ENCODE measurements at places on chromosomes 3 and 15.
A peak's percentile ranks its signal among the peaks of the same experiment; 100 is the strongest.

DNA sequence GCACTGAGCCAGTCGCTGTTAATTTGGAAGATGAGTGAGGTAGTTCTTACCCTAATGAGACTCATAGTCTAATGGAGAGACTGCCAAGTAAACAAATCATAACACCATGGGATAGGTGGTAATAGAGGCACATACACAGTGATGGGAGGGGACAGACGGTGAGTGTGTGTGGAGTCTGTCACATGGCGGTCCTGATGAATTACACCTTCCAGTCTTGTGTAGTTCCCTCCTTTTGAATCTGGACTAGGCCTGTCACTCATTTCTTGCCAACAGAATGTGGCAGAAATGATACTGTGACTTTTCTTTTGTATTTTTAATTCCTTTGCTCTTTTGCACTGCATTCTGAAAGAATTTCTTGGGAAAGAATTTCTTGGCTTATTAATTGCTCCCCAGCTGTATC is 78.1 kb downstream of the NR1D2 start:
- no peak for DNase-seq

DNA sequence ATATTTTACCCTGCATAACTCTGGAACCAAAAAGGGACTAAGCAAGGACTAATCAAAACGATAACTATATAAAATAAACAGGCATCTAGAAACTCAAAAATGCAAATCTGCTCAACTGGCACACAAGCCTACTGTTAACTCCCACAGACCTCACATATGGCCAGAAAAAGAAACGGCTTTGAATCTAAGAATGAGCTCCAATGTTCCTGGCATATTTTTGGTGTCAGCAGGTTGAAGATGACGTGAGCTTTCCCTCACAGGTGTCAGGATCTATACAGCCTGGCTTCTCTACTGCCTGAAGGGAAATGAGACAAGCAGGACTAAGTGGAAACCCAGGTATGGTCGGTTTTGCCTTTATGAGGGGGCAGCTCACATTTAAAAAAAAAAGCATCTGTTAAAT is 120.1 kb upstream of the SPATA12 start:
- no peak for DNase-seq

DNA sequence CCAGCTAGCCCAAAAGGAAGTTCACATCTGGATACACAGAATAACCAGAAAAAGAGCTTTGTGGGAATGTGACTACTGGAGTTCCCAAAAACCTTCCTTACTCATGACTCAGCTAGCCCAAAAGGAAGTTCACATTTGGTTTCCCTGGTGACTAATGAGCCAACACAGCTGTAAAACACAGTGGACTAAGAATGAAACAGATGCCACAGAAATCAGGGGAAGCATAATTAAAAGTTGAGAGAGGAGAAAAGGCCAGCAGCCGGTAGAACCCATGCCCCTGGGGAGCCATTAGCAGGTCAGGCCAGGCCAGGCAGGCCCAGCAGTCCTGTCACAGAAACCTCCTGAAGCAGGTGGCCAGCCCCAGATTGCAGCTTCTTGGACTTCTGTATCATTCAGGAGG is 130.3 kb downstream of the GHSR start:
- DNase-seq = no peak

DNA sequence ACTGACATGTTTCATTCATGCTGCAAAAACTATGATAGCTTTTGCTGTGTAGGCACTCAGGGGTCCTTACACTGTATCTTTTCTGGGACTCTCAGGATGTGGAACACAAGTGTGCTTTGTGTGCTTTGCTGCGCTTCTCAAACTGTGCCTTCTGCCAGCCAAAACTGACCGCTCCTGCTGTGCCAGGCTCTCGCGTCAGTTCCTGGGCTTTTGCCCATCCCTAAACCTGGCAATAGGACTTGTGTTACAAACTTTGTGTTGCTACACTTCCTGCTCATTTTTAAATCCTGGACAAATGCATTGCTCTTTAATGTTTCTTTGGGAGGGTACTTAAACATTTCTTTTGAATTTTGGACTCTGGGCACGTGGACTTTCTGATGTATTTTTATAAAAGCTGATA is 60.3 kb downstream of the DIPK2A start:
- no peak for DNase-seq

DNA sequence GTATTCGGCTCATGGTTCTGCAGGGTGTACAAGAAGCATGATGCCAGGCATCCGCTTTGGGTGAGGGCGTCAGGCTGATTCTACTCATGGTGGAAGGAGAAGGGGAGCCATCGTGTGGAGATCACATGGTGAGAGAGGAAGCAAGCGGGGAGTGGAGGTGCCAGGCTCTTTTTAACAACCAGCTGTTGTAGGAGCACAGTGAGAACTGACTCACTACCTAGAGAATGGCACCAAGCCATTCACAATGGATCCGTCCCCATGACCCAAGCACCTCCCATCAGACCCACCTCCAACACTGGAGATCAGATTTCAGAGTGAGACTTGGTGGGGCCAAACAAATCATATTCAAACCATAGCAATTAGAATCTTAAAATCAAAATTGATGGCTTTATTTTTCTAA is 259.8 kb upstream of the CTDSPL start:
- no peak for DNase-seq

DNA sequence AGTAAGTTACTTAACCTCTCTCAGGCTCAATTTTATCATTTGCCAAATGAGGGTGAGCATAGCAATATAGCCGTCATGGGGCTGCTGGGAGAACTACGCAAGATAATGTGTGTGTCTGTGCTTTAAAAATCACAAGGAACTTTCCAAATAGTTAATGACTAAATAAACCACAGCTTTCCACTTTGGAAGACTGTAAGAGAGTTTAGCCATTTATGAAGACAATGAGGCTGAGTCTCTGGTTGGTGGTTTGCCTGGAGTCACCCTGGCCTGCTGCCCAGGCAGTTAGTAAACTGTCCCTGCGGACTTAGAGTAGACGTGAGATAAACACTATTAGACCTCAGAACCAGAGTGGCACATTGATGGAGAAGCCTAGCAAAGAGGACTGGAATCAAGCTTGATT is 357.7 kb downstream of the CLSTN2 start:
- DNase-seq = no peak

DNA sequence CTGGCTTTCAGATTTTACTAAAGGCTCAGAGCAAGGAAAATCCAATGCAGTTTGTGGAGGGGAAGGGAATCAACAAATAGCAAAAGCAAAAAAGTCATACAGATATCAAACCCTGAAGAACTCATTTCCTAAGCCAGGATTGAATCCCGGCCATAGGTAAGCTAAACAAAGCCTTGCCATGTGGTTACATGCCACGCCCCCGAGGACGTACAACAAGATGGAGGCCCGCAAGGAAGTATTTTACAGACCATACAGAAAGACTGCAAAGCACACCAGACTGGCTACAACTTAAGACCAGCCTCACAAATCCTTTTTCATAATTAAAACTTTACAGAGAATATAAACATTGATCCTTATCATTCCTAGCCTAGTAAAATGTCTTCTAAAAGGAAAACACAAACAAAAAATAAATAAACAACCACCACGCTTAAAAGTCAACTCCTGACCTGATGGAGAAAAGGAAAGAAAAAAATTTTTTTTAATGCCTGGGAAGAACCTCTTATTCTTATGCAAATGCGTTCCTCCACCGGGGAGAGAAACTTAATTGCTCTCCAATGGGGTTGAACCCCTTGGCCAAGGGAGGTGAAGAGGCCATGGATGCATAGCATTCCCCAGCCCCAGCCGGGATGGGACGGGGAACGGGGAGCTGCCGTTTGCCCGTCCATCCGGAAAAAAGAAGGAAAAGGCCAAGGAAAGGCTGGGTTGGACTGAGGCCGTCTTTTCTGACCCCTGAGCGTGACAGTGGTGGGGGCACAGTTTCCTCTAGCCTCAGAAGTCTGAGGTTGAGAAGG is 39.3 kb downstream of the IL1RAP start:
- no peak for DNase-seq

- no peak for DNase-seq
Observed at GRCh38 chr3:37935290-37935668, 55.3 kb upstream of the VILL start.

GRCh38 chr3:58190882-58191281 is 19.9 kb downstream of the DNASE1L3 start:
- DNase-seq = no peak

DNA sequence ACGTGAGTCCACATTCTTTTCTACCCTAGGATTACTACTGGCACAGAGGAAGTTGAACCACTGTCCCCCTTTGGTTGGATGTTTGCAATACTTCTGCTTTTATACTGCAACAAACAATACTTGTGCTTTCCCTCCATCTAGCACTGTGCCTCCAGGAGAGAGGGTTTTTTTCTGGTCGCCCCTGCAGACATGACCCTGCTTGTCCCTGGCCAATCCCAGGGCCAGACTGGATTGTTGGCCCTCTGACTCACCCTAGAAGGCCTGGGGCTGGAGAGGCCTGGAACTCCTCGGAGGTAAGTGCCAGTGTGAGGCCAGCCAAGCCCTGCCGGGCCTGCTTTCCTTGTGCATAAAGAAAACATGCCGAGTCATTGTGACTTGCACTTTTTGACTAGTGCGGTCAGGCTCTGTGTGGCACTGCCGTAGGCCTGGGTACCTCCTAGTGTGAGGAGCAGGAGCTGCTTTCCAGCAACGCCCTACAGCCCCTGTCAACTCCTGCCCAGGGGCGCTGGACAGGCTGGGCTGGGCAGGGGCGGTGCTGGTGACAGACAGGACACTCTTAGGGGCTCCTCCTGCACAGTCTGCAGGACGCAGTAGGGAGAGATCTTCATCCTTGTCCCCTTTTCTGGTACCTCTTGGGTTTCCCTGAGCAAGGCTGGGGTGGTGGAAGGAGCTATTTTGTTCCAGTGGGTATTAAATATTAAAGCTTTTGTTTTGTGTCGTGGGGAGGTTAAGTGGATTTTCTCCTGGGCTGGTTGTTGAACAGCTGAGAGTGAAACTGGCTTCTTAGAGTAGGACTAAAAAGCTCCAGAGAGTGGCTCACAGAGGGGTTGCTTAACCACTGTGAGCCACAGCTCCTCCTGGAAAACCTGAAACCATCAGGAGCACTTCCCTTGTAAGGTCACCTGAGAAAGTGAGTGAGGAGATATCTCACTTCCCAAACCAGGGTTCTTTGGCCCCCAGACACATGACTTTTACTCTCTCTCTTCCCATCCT is 14.4 kb upstream of the TKT start:
- peak; percentile 40 for DNase-seq

GRCh38 chr3:58204720-58205119 is 6.1 kb downstream of the DNASE1L3 start:
- DNase-seq = no peak

- DNase-seq = peak; percentile 75
Observed at GRCh38 chr3:134357914-134358811, 16.1 kb downstream of the AMOTL2 start.

DNA sequence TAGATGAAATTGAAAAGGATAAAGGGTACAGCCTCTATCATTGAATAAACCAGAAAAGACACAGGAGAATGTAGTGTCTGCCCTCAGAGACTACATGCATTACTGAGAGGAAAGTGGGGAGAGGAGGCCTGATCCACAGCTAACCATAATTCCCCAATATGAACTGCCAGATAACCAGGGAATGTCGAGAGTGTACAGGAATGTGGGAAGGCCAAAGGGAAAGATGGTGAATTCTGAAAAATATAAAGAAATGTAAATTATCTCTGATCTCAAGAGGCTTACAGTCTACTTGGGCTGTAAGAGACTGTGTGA is 22.3 kb downstream of the MYO1E start:
- DNase-seq = no peak

Data from NCI-H1048 (cell line).